ENCODE measurements at places on chromosomes 2 and 18. TPM values are rescaled to one million over a fixed set of nuclear protein-coding genes. Genes with fewer than 3 reads are reported as not detected.

- no peak for DNase-seq
Measured at GRCh38 chr2:8394131-8394530, 287.7 kb upstream of the ID2 start.

GRCh38 chr2:8256905-8257304 lies 425.0 kb upstream of the ID2 start:
- DNase-seq = no peak

The ARHGAP15 gene
- total RNA-seq = 119 TPM

The PCARE gene
- total RNA-seq = 0.53 TPM

The CRYBA2 gene
- total RNA-seq = not detected

GRCh38 chr2:239359196-239359912 lies 41.5 kb downstream of the HDAC4 start:
- DNase-seq = no peak

DNA sequence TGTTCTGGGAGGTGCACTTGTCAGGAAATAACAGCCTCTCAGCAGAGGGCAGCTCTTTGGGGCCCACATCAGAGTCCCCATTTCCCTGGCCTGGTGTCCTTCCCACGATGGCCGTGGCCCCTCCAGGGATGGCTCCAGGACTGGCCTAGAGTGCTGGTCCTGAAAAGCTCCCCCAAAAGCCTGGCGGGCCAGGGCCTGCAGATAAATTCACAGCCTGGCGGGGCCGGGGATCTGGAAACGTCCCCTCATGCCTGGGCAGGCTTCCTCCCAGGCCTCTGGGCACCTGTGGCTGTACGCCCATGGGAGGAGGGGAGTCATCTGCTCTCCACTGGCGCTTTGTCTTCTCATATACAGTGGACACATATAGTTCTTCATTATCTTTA lies 52.6 kb upstream of the HS6ST1 start:
- DNase-seq = peak; percentile 56

DNA sequence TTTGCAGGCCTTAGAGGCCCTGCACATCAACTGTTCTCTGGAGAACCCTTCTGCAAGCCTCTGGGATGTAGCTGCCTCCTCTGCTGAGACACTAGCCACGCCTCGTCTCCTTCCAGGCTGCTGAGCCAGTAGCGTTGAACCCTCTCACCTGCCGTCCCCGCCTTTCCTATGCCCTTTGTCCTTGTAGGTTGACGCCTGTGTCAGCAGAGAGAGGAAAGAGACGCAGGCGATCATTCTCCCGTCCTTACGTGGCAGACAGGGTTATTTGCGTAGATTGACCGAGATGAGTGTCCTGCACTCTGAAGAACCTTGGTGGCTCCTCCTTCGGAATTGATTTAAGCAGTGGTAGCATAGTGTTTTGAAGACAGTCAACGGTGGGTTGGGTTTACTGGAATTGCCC lies 27.8 kb downstream of the ID2 start:
- no peak for DNase-seq

DNA sequence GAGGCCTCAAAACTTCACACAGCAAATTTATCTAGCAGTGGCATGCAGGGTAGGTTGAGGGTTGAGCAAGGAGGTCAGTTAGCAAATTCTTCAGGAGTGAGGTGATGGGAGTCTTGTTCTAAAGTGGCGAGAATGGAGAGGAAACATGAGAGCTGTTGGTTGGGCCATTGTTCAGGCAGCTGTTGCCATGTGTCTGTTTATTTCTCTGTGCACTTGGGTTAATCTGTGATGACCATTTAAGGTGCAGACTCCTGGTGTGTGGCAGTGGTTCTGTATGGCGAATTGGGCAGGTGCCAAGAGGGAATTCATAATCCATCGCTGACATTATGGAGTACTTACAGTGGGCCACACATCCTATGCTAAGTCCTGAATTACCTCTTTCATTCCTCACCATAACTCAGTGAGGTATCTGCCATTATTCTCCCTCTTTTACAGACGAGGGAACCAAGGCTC lies 30.4 kb downstream of the TMEM178A start:
- DNase-seq = no peak

DNA sequence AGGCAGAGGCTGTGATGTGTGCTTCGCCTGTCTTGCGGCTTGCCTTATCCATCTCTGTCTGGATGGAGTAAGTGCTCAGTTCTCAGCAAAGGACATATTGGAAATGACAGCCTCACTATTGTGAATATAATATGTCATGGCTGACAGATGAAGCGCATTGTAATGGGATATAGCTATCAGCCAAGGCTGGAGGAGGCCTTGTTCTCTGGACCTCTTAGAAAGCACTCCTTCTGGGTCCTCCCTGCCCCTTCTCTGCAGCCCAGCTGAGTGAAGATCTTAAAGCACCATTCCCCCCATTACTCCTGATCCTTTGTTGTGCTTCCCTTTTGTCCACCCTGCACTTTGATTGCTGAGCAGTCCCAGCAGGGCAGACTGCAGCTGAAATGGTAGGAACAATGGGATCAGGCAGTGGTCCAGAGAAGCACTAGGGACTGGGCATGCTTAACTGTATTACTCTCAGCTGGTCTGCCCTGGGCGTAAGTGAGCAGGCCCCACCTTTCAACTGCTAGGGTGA lies 265.3 kb downstream of the SETBP1 start:
- no peak for DNase-seq

DNA sequence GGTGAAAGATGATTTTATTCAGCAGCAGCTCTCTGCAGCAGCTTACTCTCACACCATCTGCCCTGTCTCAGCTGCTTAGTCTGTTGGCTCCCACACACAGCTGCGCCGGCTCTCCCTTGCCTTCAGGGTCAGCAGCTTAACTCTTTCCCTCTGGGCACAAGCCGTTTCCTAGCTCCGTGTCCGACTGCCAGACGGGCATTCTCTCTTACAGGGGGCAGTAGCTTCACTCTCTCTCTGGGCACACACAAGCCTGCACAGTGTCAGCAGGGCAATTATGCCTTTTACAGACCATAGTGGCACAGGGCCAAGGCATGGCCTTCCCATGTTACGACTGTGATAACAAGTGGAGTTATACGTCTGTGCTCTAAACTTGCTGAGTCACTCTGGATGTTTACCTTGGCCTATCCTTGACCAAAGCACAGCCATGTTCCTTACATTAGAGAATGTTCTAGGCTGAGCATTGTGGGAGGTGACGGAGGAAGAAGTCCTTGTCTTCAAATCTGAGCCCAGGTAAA lies 31.7 kb downstream of the PCARE start:
- no peak for DNase-seq
